ENCODE measurements at places on chromosomes 1 and 21. TPM values are rescaled to one million over a fixed set of nuclear protein-coding genes. Genes with fewer than 3 reads are reported as not detected.
A peak's percentile ranks its signal among the peaks of the same experiment; 100 is the strongest.

- no peak for DNase-seq
These were observed 1.4 kb downstream of the B3GALNT2 start for GRCh38 chr1:235502601-235503402.

- no peak for DNase-seq
These were observed 51.3 kb downstream of the KCND3 start for GRCh38 chr1:111938123-111938522.

- no peak for DNase-seq
These were observed 12.0 kb upstream of the MAGOH start for GRCh38 chr1:53250325-53250724.

- DNase-seq: peak; percentile 79
These were observed 45.5 kb downstream of the CACHD1 start for GRCh38 chr1:64515427-64515826.

- no peak for DNase-seq
These were observed 148.7 kb upstream of the LMO4 start for GRCh38 chr1:87179851-87180519.

GRCh38 chr1:222791006-222791710 is 23.7 kb upstream of the DISP1 start:
- DNase-seq: no peak

DNA sequence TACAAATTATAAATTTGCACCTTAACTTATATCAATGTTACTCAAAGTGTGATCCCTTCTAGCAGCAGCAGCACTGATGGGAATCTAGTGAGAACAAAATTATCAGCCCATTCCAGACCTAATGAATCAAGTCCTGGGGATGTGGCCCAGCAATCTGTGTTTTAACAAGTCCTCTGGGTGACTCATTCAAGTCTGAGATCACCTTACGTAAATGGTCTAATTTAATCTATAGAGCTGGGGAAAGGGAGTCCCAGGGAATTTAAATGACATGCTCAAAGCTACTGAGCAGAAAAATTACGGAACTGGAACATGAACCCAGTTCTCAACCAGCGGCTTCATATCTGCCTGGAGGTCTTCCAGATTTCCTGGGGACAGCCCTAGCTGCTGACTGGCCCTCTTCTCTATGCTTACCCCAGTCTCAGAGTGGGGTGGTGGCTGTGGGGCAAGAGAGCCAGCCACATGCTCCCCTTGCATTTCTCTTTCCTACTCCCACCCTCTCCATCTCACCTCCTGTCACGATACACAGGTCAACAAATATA is 220.0 kb downstream of the TM2D1 start:
- DNase-seq: no peak

GRCh38 chr1:233390842-233391737 is 63.6 kb downstream of the MAP3K21 start:
- DNase-seq: no peak

- DNase-seq: no peak
These were observed 45.1 kb upstream of the GUCA2A start for GRCh38 chr1:42209526-42210251.

DNA sequence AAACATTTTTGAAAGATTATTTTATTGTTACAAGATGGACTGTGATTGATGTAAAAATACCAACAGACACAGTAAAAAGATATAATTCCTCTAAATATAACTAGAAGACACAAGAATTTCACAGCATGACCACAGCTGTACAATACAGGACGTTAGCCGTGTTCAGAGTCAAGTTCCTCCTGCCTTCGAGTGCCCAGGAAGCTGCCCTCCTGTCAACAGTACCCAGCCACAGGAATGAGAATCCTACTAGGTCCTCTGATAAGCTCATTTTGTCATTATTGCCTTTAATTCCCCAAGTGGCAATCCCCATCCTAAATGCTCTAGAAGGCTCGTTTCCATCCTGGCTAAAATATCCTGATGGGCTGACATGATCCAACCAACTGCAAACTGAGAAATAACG is 16.4 kb upstream of the CAPN2 start:
- DNase-seq: no peak

DNA sequence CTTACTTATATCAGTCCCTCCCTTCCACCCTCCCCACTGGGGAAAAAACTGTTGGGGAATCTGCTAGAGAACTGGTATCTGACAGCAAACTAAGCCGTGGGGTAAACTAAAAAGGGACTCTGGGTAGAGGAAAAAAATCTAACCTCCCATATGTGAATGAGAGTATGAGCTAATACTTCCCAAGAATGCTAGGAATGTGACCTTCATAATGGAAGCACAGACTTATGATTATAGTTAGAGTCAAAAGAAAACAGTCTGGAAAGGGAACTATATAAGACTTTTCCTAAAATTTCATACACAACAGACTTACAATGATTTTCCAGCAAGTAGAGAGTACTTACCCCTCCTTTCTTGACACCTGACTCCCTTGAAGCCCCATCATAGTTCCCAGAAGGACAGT is 23.0 kb upstream of the RBBP5 start:
- no peak for DNase-seq

GRCh38 chr1:180353945-180354344 is 123.9 kb downstream of the LHX4 start:
- no peak for DNase-seq

DNA sequence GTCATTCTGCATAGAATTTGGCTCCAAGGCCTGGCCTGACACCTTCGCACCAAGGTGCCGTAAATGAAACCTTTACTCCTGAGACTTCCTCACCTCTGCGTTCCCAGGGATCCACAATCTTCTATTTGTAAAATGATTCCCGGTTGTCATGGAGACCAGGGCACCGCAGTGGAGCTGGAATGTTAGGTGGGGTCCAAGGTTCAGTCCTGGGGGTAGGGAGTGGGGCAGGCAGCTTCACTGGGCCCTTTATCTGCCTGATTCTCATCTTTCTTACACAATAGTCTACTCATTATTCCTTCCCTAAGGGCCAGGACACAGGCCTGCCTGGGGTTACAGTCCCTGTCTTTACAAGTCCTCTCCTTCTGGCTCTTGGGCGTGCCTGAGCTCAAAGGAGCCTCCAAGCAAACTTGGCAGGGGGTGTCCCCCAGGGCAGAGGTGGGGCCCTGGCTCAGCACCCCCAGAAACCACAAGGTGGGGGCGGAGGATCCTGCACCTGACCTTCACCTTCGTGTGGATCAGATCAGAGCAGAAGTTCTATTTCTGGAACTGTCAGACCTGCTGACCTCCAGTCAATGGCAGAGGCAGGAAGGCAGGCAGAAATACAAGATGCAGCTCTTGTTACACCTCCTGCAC is 51.1 kb downstream of the RIPK4 start:
- DNase-seq: no peak

DNA sequence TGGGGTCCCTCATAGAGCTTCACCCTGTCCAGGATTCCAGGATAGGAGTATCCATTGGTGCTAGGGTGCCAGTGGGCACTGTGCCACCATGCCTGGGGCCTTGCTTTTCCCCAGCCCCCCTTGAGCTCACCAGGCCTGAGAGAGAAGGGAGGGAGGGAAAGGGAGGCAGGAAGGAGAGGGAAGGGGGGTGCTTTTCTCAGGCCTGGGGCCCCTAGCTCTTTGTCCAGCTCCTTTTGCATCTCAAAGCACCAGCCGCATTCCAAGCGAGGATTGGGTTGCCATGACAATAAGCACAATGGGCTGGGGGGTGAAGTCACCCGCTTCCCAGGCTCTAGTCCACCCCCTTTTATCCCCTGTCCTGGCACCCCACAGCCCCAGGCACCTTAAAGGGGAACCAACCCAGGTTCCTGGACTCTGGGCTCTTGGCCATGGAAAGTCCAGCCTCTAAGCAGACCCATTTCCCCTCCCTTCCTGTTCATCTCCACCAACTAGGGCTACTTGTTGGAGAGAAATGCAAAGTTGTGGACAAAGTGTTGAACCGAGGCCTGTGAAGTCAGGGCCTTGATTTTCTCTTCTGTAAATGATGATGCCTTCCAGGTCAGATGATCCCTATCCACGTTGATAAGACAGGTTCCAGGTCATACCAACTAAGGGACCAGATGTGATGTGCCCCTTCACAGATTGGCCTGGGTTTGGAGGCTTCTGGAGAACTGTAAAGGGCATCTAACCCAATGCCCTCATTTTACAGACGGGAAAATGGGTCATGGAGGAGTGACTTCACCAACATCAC is 11.4 kb downstream of the THBS3 start:
- no peak for DNase-seq

GRCh38 chr21:38027901-38028498 is 111.7 kb upstream of the KCNJ6 start:
- DNase-seq: no peak

DNA sequence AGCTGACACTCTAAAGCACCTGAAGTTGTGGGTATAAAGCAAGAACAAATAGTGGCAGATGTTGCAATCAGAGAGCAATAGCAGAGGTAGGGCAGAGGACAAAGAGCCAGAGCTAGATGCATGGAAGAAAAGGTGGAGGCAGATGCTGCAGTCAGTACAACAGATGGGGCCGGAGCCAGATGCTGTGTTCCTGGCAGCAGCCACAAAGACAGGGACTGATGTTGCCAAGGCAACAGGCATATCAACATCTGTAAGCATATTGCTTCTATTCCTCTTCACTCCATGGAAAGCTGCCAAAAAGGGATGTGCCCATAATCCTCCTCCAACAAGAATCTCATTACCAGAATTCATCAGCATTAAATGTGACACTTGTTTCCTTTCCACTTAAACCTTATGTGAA is 108.0 kb downstream of the TNNI3K start:
- DNase-seq: no peak

DNA sequence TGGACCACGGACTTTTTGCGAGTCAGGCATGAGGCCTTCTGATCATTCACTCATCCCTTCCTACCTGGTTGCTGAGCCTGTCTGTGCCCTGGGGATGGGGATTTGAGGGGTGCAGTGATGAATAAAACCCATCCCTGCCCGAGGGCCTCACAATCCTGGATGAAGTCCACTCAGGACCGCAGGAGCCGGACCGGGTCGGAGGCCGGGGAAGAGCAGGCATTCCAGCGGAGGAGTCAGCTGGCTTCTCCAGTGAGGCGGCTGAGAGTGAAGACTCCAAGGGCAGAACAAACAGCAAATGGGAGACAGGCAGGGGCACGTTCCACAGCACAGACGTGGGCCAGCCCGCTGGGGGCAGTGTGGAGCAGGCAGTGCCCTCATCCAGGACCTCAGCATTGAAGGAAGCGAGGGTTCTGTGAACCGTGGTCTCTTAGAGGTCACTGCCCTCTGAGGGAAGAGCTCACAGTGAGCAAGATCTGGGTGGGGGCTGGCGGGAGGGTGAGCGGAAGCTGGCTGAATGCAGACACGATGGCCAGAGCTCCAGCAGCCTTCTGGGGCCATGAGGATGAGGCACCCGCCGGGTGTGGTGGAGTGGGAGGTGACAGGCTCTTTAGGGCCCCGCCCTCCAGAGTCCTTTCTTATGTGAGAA is 10.9 kb upstream of the LRRC3 start:
- DNase-seq: no peak

GRCh38 chr1:53498555-53499131 is 39.4 kb downstream of the DMRTB1 start:
- DNase-seq: no peak

GRCh38 chr1:227929751-227930472 is 17.8 kb downstream of the WNT9A start:
- DNase-seq: no peak

- DNase-seq: peak; percentile 82
These were observed 701 bp downstream of the CEP170 start for GRCh38 chr1:243254233-243254926.

DNA sequence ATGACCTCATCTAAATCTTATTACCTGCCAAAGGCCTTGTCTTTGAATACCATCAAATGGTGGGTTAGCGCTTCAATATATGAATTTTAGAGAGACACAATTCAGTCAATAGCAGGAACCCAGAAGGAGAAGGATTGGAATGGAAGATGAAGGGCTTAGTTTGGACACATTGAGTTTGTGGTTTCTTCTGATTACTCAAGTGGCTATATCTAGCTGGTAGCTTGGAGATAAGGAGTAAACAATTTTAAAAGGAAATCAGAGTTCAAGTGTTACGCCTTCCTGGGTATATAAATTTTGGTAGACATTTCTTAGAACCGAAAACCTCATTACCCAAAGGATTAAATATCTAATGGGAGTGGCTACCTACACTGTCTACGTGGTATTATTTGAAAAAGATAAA is 80.2 kb downstream of the RGS2 start:
- DNase-seq: no peak

- DNase-seq: peak; percentile 48
These were observed 476.5 kb upstream of the VAMP3 start for GRCh38 chr1:7294636-7295035.

- no peak for DNase-seq
These were observed 133.1 kb downstream of the AKT3 start for GRCh38 chr1:243716906-243717305.

DNA sequence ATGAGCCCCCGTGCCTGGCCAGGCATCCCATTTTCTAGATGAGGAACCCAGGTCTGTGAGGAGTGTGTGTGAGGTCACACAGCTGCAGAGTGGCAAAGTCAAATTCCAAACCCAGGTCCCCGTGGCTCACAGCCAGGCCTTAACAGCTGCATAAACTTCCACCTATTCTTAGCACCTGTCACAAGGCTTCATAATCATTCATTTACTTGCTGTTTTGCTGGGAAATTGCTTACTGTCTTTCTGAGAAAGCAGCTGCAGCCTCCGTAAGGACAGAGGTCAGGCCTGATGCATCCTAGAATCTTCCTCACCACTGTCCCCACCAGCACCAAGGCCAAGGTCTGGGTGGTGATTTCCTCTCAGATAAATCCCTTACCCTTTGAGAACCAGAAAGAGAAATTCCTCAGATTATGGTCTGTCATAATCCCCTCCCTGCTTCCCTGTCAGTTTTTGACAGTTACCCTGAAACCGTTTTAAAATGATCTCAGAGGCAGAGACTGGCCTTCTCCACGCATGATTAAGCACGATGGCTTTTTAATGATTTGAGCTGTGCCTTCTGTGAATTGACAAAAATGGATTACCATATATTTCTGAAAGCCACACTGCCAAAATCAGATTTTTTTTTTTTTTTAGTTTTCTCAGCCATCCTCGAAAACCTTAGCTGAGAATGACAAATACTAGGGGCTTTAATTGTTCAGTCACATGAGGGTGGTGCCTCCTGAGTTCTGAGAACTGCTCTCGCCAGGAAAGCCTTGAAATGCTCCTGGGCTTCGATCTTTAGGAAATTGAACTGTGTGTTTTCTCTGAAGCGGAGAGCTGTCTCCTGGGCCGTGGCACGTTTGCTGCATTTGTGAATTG is 70.0 kb upstream of the SELENON start:
- DNase-seq: peak; percentile 58

DNA sequence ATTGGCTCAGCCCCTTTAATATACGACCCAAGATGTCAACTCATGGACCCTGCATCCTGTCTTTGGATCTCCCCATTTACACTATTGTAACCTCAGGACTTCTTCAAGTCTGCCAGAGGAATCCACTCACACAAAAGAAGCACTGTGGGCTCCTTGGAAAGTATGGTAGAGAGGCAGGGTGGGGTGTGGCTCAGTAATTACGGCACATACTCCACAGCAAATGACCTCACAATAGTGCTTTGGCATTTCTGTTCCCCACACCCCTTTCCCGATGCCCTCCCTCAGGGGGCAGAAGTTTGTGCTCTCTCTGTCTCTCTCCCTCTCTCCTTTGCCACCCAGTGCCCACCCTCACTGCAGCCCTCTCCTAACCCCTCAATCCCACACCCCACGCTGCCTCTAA is 27.8 kb upstream of the IFNAR2 start:
- DNase-seq: peak; percentile 8

Gene DCST1
- not detected for total RNA-seq

Gene KCNE2
- total RNA-seq: not detected

Gene PTPRU
- total RNA-seq: 12.5 TPM

Gene C1QB
- total RNA-seq: 1,555 TPM

Gene BMP8B
- 3.0 TPM for total RNA-seq

Gene RGSL1
- total RNA-seq: not detected

Gene TNFRSF9
- total RNA-seq: 0.11 TPM

Gene ALPL
- 66.5 TPM for total RNA-seq

Gene TRIM67
- 1.0 TPM for total RNA-seq

Gene LAD1
- total RNA-seq: 0.61 TPM

Gene HMGN2
- total RNA-seq: 244 TPM

Gene B3GALNT2
- 22.7 TPM for total RNA-seq

Gene KCNQ4
- 0.42 TPM for total RNA-seq
